Mucosa of gallbladder (tissue), 1 donor: ENCODE measurements at places on chromosomes 3 and 15. TPM values are rescaled to one million over a fixed set of nuclear protein-coding genes. Genes with fewer than 3 reads are reported as not detected.

Gene A4GNT
- not detected for total RNA-seq

- no peak for DNase-seq
These were observed 1.9 kb downstream of the MRPS25 start for GRCh38 chr3:15063238-15063637.

GRCh38 chr3:129312021-129312639 is 33.5 kb downstream of the HMCES start:
- no peak for DNase-seq

GRCh38 chr3:28252001-28252431 is 10.6 kb downstream of the CMC1 start:
- DNase-seq, result no peak

- DNase-seq, result peak; percentile 60
These were observed 263.3 kb upstream of the TPM1 start for GRCh38 chr15:62779036-62779770.

GRCh38 chr3:77096966-77097890 is 57.3 kb downstream of the ROBO2 start:
- no peak for DNase-seq
